ENCODE measurements at places on chromosomes 12 and 14. TPM values are rescaled to one million over a fixed set of nuclear protein-coding genes. Genes with fewer than 3 reads are reported as not detected.

PLBD1 gene
- total RNA-seq = 4.8 TPM

TC2N gene
- 0.76 TPM for total RNA-seq

OR4K5 gene
- total RNA-seq = not detected

NANOG gene
- 0.05 TPM for total RNA-seq

MAP1LC3B2 gene
- total RNA-seq = 1.3 TPM

All from A549 treated with dexamethasone at 1 μM for 4 hours (cell line).